ENCODE measurements at places on chromosomes 3 and 15.

DNA sequence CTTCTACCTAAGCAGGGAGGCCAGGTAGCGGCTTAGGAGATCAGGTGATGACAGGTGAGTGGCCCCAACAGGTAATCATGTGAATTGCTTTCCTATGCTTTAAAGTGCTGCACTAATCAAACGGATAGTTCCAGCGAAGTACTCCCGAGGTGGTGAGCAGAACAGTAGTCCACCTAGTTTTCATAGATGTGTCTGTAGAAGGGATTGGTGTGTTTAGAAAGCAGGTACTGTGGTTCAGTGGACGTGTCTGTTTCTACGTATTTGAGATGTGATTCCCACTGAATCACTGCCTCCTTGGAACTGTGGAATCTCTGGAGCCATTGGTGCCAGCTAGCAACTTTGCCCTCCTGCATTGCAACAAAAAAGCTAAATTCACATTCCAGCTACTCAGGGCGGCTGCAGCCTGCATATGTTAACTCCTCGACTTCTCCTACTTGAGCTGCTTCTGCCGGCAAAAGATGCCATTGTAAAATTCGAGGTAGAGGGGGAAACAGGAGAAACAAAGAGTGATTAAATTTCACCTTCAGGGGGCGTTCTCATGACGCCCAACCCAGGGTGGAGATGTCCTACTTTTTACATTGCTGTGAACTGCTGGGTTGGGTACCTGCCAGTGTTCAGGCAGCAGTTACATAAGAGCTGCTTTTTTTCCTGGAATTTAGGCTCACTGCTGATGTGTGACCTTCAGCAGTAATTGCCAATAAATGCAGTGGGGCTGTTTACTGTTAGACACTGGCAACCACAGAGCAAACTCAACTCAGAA, 227.3 kb downstream of the ITPR1 start:
- DNase-seq = peak; percentile 57

DNA sequence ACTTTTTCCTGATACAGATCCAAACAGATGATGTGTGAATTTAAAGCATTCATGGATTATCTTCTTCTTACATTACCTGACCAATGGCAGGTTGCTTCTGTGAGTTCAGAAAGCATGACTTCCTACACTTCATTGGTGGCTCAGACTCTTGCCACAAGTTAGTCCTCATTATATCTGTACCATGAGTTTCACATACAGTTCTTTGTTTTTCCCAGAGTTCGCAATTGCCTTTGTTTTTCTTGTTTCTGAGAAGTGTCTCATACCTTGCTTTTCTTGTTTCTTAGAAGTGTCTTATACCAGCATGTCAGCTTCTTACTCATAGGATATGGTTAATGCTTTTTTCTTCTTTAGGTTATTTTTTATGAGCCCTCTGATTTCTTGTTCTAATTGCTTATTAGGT, 133.8 kb upstream of the TLE3 start:
- DNase-seq = no peak

DNA sequence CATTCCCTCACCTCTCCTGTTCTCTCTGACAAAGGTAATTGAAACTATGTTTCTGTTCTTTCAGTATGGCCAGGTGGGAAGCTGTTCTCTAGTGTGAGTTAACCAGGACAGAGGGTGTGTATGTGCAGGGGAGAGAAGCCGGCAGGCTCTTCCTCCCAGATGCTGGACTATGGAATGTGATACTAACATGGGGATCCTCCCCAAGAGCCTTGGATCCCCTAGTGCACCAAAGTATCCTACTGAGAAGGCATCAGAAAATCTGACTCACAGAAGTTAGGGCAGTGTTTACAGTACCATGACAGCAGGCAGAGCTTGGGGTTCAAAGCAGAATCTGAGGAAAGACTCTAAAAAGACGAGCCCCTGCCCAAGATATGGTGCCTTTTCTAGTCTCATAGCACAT, 123.1 kb downstream of the APBA2 start:
- DNase-seq = no peak

DNA sequence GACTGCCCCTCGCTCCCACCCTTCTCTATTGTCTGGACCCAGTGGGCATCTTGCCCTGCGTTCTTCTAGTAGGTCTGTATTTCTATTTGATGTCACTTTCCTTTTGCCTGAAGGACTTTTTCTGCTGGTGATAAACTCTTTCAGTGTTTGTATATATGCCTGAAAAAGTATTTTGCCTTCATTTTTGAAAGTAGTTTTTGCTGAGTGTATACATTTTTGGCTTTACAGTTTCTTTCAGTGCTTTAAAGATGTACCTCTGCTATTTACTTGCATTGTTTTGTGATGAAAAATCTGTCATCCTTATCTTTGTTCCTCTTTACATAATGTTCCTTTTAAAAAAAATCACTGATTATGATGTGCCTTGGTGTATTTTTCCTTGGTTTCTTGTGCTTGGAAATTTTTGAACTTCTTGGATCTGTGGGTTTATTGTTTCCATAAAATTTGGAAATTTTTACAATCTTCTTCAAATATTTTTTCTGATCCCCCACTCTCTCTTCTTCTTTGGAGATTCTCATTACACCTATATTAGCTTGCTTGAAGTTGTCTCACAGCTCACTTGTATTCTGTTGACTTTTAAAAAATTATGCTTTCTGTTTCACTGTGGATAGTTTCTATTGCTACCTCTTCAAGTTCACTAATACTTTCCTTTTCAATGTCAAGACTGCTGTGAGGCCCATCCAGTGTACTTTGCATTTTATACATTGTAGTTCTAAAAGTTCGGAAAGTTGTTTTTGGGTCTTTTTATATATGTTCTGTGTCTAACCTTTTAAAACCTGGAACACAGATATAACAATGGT, 67.8 kb downstream of the RGMA start:
- no peak for DNase-seq

Measured in CD4-positive, alpha-beta T cell treated with Interleukin-4 for 4 hours (primary cell).